ENCODE measurements at places on chromosomes 3 and 15. TPM values are rescaled to one million over a fixed set of nuclear protein-coding genes. Genes with fewer than 3 reads are reported as not detected.

DNA sequence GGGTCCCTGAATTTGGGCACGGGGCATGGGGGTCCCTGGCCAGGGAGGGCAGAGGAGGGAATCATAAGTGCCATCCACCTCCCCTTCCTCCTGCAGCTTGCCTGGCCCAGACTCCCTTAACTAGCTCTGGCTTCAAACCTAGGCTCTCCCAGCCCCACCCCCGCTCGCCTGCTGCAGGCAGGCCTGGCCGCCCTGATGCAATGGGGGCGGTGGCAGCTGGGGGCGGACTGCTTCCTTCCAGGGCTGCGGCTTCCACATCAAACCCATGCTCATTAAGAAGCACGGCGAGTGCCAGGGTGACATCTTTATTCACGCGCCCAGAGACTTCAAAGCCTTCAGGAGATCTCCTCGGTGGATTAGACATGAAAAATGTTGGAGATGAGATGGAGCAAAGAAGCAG is 123.1 kb downstream of the TPRA1 start:
- no peaks in the 10 kb centered on the region for H3K36me3 ChIP-seq
- H3K4me3 ChIP-seq: no peak overlapping the region
- no peak for DNase-seq
- H3K27me3 ChIP-seq: no peaks in the 10 kb centered on the region

GRCh38 chr15:41284427-41285177 is 47.8 kb downstream of the OIP5 start:
- peak; percentile 58 for DNase-seq
- H3K36me3 ChIP-seq: peaks cover 27% of the 10 kb centered on the region
- H3K27ac ChIP-seq: peak overlapping the region; percentile 90
- no peaks in the 10 kb centered on the region for H3K27me3 ChIP-seq
- peak overlapping the region; percentile 93 for H3K4me3 ChIP-seq

DNA sequence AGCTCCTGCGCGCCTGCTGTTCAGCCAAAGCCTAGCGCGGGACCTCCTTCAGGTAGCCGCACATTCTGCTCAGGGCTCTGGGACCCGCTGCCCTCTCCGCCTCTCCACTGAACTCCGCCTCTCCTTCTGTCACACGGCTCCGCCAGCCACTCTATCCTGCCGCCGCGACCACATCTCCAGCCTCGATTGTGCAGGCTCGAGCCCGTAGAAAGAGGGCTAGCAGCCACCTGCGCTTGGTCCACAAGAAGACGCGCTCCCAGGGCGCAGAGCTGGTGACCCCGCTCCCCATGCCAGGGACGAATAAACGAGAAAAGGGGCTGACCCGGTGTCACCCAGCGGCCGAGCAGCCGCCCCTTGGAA is 1.1 kb upstream of the VIPR1 start:
- no peak overlapping the region for H3K4me3 ChIP-seq
- H3K27me3 ChIP-seq: peaks cover 7% of the 10 kb centered on the region
- peak; percentile 14 for DNase-seq
- no peak overlapping the region for H3K27ac ChIP-seq
- H3K4me1 ChIP-seq: peaks cover 11% of the 10 kb centered on the region

- peak; percentile 60 for DNase-seq
- no peaks in the 10 kb centered on the region for H3K36me3 ChIP-seq
- no peak overlapping the region for H3K4me3 ChIP-seq
- no peak overlapping the region for H3K27ac ChIP-seq
- no peaks in the 10 kb centered on the region for H3K27me3 ChIP-seq
These were observed 84.7 kb downstream of the SEC22A start for GRCh38 chr3:123286308-123287023.

- no peaks in the 10 kb centered on the region for H3K27me3 ChIP-seq
- no peak overlapping the region for H3K27ac ChIP-seq
- DNase-seq: peak; percentile 52
- no peak overlapping the region for H3K4me3 ChIP-seq
- H3K4me1 ChIP-seq: no peaks in the 10 kb centered on the region
- no peaks in the 10 kb centered on the region for H3K36me3 ChIP-seq
These were observed 45.6 kb downstream of the DLEC1 start for GRCh38 chr3:38084334-38085310.

The STARD5 gene
- polyA plus RNA-seq: 3.2 TPM
